Lung microvascular endothelial cell (primary cell): ENCODE measurements at places on chromosomes 11 and 22. TPM values are rescaled to one million over a fixed set of nuclear protein-coding genes. Genes with fewer than 3 reads are reported as not detected.

DNA sequence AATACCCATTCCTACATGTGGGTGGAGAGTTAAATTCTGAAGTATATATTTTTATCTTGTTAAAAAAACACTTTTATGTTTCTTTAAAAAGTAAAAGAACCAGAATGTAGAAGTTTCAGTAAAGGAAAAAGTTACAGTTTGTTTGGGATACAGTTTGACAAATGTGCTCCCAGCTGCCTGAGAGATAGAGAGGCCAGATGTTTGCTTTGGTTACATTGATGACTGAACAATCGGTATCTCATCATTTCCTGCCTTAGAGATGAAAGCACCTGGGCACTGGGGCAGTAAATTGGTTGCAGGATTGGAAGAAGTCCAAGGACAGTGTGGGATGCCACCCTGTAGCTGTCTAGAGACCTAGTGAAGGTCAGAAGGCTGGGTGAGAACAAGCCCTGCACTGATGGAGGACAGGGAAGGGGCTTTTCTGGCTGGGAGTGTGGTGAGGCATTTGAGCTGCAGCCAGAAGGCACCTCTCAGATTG lies 16.6 kb downstream of the MED15 start:
- DNase-seq, result peak; percentile 47

CNIH2 gene
- total RNA-seq, result under 0.01 TPM in 1 of 2 replicates, not detected in the other

PAFAH1B2 gene
- 141 and 188 TPM in 2 replicates for total RNA-seq

DNA sequence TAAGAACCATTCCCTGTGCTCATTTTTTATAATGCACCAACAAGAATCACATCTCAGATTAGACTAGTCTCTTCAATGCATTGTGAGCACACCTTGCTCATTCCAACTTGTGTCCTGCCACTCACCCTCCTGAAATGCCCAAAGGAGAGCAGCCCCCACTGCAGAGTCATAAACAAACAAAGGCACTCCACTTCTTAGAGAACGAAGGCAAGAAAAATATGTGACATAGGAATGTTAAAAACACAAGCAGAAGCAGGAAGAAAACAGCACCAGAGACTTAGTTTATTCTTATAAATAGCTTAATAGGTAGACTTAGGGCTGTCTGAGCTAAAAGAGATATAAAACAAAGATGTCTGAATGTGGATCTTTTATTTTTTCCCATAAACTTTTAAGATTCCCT lies 57.2 kb downstream of the GUCY1A2 start:
- DNase-seq, result no peak

DNA sequence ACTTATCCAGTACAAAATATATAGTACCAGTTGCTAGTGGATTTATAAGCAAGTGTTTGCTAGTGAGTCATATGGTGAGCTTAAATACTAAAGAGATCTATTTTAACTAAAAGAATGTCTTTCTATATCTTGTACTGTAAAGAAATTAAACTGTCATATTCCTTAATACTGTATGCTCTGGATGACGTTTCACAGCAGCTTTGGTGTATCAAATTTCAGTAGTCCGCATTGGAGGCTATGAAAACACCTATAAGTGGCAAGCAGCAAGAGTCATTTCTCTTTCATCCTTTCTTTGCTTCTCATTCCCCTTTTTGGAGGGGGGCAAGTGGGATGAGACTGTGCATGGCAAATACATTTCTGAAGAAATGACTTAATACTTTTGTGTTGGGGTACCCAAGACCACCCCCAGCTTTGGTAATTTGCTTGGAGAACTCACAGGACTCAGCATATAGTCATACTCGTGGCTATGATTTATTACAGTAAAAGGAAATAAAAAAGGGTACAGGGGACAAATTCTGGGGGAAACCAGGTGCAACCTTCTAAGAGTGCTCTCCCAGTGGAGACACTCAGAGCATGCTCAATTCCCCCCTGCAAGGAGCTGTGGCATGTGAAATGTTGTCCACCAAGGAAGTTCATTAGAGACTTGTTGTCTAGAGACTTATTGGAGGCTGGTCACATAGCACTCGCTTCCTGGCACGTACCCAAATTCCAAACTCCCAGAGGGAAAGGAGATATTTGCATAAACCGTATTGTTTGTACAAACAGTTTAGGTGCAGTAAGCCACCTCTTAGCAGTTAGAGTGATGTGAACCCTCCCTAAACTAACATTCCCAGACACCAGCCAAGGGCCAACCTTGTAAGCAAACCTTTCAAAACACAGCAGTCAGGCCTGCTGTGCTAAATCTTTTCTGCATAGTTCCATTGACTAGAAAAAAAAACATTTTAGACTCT lies 210.8 kb downstream of the PGR start:
- DNase-seq, result no peak

JAML gene
- total RNA-seq, result under 0.01 TPM in 1 of 2 replicates, not detected in the other

DNA sequence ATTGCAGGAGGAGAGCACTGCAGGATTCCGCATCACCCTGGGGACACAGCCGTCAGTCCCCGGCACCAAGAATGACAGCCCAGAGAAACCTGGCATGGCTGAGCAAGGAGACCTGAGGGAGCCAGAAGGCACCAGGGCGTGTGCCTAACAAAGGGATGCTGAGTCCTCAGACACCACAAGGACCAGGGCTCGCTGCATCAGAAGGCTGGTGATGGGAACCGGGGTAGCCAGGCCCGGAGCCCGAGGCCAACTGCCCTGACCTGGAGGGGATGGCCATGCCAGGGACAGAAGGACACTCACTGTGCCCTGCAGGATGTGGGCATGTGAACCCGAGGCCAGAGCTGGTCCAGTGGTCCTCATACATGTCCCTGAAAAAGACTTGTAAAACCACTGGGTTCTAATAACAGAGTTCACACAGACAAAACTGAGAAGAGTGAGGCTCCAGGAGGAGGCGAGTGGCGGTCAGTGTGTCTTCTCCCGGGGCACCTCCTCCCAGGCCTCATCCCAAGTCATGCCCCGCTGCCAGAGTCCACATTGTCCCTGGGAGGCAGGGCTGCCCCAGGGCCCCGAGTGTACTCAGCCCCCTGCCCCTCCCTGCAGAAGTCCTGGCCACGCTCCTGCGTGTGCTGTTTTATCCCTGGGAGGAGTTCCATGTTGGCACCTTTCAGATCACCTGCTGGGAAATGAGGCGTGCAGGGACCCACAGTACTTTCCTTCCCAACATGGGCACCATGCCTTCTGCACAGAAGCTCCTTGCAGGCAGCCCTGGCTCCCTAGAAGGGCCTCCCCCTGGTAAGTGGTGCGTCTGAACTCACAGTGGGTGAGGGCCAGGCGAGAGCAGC lies 42.5 kb downstream of the TBX1 start:
- DNase-seq, result no peak

DNA sequence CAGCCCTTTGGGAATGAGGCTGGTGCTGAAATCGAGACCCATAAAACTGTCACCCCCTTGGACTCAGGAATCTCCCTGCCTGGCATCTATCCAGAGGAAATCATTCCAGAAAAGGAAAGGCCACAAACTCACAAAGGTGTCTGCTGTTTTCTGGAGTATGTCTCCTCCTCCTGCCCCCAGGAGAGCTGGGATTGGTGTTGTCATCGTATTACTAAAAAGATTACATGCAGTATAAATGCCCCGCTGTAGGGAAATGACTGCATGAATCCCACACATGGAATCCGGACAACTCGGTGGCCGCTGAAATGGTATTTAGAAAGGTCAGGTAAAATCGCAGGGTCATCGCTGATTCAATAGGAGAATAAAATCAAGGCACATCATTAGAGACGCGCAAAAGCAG lies 18.9 kb upstream of the RFPL3 start:
- no peak for DNase-seq

ISX gene
- total RNA-seq, result not detected in 2 replicates

DNA sequence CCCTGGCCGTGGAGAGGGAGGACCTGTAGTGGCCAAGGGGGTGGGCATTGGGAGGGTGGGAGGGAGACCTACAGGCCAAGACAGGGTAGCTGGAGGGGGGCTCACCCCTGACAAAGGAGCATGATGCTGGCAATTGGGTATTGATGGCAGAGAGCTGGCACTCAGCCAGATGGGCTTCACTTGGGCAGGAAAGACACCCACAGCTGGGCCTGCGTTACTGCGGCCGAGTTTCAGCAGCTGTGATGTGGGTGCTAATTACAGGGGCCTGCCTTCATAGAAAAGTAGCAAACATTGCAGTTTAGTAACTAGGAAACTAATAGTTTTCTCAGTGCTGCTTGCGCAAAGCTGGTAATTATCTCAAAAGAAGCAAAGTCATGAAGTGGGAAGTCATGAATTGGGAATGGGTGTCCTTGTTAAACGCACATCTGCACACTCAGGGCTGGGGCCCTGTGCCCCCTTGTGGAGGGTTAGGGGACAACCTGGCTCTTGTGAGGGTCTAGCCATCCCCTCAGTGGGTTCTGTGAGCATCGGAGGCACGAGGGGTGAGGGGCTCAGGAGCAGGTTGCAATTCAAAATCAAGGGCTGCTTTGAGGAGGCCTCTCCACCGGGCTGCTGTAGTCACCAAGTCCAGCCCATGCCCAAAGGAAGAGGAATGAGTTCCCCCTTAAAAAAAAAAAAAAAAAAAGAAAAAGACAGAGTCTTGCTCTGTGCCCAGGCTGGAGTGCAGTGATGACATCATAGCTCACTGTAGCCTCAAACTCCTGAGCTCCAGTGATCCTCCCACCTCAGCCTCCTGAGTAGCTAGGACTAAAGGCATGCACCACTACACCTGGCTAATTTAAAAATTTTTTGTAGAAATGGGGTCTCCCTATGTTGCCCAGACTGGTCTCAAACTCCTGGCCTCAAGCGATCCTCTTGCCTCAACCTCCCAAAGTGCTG lies 24.4 kb upstream of the TXNRD2 start:
- no peak for DNase-seq

GRCh38 chr11:127003260-127003981 lies 2.9 kb upstream of the KIRREL3 start:
- peak; percentile 4 for DNase-seq
